ENCODE measurements at places on chromosomes 2 and 18.

DNA sequence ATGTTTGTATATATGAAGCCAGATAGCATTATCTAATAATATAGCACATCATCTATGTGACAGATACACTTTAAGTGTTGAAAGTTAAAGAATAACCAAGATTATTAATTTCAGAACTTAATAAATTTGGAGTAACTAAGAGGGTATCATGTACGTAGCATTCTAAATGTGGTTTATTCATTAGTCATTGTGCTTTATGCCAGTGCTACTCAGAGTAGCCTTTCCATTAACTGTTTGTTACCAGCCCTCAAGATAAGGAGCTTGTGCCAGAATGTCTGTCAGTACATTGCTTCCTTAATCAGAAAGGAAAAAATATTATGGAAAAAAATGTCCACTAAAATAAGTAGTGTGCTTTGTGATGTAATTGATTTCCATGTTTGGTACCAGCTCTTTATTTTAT lies 94.9 kb upstream of the TWSG1 start:
- DNase-seq = no peak

GRCh38 chr2:67234440-67234839 lies 162.7 kb upstream of the ETAA1 start:
- DNase-seq = no peak

GRCh38 chr18:11873670-11874340 lies 22.6 kb downstream of the CHMP1B start:
- no peak for DNase-seq

GRCh38 chr2:46058140-46058539 lies 239.1 kb upstream of the EPAS1 start:
- no peak for DNase-seq

DNA sequence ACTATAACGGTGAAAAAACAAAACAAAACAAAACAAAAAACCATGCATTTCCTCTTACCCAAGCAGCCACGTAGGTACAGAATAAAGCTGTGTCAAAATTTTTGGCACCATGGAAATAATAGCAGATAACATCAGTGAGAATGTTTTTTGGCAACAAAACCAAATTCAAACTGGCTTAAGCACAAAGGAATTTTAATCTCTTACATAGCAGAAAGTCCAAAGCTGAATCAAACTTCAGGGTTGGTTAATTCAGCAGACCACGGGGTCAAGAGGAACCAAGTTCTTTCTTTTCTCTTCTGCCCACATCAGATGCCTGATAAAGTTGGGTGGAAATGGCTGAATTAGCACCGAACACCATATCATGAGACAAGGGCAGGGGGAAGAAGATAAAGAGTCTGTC lies 129.5 kb downstream of the PAX3 start:
- no peak for DNase-seq

- no peak for DNase-seq
Observed at GRCh38 chr18:70322928-70323327, 34.1 kb downstream of the SOCS6 start.

DNA sequence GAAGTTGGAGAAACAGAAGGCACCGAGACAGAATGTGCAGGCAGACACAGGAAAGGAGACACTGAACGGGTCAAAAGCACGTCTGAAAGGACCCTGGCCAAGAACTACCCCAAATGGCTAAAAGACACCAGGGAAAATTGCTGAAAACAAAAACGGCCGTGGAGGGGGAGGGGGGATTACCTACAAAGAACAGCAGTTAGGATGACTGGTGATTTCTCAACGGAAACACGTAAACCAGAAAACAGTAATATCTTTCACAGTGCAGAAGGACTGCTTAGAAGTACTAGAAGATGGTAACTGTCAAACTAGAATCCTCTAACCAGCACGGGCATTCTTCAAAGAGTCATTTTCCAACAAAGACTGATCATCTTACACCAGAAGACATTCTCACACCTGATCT lies 142.6 kb downstream of the HDAC4 start:
- DNase-seq = no peak

DNA sequence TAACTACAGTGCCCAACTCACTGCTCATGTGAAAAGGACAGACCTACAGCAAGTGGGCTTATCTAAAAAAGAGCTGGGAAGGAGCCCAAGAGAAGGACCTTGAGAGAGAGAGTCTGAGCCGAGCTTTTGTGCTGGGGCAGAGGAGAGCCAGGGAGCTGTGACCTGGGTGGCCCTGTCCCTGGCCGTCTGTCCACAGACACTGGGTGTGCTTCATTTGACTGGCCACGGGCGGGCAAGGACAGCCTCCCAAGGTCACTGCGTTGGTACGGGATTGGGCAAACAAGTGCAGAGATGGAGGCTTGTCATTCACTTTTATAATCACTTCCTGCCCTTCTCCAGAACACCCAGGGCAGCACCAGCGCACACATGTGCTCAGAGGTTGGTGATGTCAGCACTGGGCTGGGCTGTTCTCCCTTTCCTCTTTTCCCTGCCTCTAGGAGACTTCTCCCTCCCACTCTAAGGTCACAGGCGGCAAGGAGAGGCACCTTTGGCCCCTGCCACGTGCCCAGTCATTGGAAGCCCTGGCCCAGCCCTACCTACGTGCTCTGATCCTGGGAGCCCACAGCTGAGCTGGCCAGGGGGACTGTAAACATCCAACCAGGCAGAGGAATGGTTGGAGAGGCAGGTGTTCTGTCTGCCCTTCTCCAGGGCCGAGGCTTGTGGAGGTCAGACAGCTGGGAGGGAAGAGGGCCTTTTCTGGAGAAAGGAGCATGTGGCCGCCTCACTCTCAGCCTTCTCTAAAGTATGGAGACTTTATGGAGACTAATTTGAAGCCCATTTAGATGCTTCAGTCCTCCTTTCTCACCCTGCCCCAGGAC lies 6.4 kb upstream of the PSD4 start:
- peak; percentile 43 for DNase-seq

GRCh38 chr2:10398496-10398895 lies 49.6 kb downstream of the ODC1 start:
- DNase-seq = no peak

GRCh38 chr2:20282916-20283592 lies 58.1 kb upstream of the SDC1 start:
- DNase-seq = no peak

- no peak for DNase-seq
Observed at GRCh38 chr18:62071071-62071470, 115.8 kb downstream of the PIGN start.

DNA sequence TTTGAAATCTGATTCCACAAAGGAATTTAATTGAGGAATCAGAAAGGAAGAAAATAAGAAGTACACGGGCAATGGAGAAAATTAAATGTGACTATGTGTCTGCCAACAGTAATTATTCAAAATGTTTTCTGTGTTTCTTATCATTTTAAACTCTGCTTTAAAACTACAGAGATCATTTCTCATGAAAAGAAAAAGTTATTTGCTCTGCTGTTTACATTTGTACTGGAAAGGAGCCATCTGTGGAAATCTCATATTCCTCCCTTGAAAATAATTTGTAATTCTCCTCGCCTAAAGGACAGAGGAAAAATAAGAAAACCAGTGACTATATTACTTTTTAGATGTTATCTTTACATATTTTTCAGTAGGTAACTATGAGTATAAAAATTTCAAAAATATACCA lies 181.9 kb upstream of the MEIS1 start:
- no peak for DNase-seq

DNA sequence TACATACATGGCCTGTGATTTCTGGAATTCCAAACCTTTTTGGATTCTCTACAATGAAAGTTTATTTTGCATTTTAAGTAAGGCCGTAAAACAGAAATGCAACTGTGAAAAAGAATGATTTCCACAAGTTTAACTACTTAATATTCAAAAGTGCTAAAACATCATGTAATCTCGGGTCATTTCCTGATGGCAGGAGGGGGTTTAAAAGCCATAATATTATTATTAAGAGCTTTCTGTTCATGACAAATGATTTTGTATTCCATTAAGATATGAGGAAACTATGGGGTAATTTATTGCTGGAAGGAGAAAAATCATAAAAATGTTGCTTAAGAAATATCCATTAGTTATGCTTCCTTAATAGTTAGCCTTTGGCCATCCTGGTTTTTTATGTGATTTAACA lies 65.7 kb downstream of the COL4A3 start:
- no peak for DNase-seq

- DNase-seq = no peak
Observed at GRCh38 chr2:233032551-233033320, at the start of gene NEU2. NEU2 (plus strand) TSS chr2:233032672; CDS start chr2:233032672, 0 bp downstream.

- no peak for DNase-seq
Observed at GRCh38 chr2:113703386-113704299, 52.8 kb downstream of the SLC35F5 start.

DNA sequence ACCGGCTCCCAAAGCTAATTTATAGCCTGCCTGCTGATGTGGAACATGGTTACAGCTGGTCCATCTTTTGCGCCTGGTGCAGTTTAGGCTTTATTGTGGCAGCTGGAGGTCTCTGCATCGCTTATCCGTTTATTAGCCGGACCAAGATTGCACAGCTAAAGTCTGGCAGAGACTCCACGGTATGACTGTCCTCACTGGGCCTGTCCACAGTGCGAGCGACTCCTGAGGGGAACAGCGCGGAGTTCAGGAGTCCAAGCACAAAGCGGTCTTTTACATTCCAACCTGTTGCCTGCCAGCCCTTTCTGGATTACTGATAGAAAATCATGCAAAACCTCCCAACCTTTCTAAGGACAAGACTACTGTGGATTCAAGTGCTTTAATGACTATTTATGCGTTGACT lies 51.4 kb downstream of the TMEM178A start:
- DNase-seq = no peak

DNA sequence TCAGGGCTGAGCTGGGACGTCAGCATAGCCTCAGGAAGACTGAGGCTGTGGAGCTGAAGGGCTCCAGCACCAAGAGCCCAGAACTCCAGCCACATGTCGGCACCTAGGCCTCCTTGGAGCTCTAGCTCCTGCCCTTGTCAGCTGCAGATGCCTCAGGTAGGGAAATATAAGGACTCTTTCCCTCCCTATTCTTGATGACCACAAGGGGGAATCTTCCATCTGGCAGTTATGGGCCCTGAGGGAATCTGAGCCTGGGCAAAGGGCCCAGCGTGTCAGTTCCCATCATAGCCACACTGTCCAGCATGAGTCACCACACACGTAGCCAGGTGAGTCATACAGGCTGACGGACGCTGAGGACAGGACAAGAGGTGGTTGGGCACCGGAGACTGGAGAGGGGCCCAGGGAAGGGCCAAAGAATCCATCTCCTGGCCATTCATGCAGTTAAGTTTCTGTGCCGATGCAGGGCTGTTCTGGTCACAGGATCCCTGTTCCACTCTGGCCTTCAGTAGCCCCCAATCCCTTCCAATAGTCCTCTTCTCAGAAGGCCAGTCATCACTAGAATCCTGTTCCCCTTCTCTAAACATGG lies 1.8 kb downstream of the MPV17 start:
- no peak for DNase-seq

GRCh38 chr2:47039913-47040562 lies 115.1 kb downstream of the STPG4 start:
- no peak for DNase-seq

GRCh38 chr2:60383401-60384143 lies 169.9 kb downstream of the BCL11A start:
- DNase-seq = no peak

GRCh38 chr18:61556862-61557261 lies 223.6 kb downstream of the CDH20 start:
- DNase-seq = no peak

- DNase-seq = no peak
Observed at GRCh38 chr2:23381084-23381483, 3.9 kb upstream of the KLHL29 start.

GRCh38 chr2:224640679-224641078 lies 55.5 kb upstream of the CUL3 start:
- no peak for DNase-seq

DNA sequence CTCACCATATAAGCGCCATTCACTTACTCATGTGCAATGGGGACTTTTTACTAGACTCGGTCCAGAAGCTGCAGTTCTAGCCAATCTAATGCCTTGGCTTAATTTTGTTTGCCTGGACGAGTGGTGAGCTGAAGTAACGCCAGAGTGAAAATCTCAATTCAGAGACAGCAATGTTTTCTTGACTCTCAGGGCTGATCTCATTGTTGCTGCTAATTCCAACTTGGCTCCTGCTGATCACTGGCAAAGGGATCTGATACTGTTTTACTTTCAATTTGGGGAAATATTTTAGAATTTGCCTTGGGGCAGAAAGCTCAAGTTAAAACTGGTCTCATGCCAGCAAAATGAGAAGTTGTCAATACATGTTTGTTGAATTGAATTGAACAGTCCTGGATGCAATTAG lies 906.6 kb upstream of the CDH2 start:
- no peak for DNase-seq

GRCh38 chr2:28354920-28355520 lies 37.6 kb upstream of the FOSL2 start:
- DNase-seq = no peak

DNA sequence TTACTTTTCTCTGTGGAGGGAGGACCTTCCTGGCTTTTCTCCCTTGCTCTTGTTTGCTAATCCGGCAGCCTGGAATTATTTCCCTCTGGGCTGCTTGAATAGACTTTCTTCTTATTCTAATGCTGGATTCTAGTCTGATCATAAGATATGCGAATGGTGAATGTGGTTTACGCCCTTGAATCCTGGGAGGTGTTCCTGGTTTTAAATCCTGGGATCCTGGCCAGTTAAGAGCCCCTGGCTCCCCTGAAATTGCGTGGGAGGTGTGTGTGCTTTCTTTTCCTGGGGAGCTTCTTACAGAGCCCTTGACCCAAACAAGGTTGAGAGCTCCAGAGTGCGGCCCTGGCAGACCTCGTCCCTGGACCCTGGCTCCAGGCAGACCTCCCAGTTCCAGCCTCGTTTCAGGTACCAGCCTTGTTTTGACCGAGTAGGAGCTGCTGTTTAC lies 2.8 kb downstream of the SH3BP4 start:
- DNase-seq = no peak

DNA sequence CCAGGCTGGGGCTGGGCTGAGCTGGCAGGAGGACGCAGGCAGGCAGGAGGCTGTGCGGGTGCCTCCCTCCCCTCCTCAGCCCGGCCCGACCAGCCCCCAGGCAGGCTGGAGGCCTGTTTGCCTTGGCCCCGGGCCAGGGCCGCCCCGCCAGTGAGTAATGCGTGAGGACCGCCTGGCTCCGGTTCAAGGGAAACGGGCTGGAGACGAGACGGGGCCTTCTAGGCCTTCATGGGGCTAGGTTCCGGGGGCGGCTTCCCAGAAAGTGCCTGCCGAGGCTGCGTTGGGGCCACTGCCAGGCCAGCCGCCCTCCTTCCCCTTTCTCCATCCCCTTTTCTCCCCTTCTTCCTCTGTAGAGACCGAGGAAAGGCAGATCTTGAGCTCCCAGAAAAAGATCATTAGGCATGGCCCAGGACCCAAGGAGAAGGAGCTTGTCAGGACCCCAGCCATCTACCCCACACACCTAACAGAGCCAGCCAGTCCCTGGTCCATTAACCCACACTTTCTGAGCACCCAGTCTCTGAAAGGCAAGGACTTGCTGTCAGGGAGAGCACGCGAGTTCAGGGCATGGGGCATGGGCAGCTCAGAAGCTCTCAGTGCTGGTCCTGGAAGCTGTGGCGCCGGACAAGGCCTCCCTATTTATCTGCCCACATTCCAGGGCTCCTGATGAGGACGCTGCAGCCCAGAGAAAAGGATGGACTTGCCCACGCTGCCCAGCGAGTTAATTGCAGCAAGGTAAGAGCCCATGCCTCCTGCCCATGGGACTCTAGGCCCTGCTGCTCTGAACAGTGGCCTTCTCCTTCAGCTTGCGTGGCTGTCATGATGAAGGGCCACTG lies 48.5 kb downstream of the SMAD7 start:
- no peak for DNase-seq

Data from stimulated activated CD4-positive, alpha-beta T cell treated with anti-CD3 and anti-CD28 coated beads, Interleukin-4, amount 100 ng/mL, for 1 hour (primary cell).